CD4-positive, alpha-beta T cell (primary cell): ENCODE measurements at places on chromosomes 16 and 17.

GRCh38 chr16:67395458-67396158, 2.3 kb upstream of the TPPP3 start:
- DNase-seq, result no peak

GRCh38 chr17:50157891-50158290, 7.4 kb upstream of the PPP1R9B start:
- DNase-seq, result no peak

DNA sequence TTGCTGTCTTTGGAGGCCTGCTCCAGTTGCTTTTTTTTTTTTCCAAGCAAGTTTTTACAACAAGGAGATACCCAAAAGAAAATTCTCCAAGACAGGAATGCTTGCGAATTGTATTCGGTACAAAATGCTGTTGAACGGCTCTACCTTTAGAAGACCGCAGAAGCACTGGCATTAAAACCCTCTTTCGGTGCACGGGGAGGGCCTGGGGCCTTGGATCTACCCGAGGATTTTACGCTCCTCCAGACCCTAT, 1.3 kb upstream of the HELZ start:
- DNase-seq, result no peak

GRCh38 chr17:7046127-7046724, 2.3 kb upstream of the SLC16A11 start:
- DNase-seq, result no peak

DNA sequence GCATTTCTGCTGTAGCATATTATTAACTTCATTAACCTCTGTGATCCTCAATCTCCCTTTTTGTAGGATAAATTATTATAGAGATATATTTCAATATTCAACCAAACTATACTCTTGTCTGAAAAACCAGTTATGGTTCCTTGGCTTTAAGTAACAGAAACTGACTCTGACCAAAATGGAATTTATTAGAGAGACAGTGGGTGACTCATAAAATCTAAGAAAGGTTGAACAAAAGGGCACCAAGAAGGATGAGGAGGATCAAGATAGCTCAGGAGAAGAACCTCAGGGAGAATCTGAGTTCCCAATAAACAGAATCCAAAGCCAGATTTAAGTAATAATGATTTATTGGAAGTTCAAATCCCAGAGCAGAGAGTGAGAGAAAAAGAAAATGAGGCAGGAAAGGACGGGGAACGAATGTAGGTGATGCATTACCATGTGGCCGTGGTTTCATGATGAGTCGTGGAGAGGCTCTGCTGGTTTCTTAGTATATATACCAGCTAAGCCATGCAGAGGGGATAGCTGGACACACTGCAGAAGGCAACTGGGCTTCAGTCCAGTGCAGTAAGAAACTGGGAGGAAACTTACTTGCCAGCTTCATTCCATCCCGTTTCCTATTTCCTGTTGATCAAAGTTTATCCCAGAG, 151.5 kb upstream of the GOT2 start:
- DNase-seq, result no peak

GRCh38 chr16:48537275-48537674, 72.7 kb downstream of the N4BP1 start:
- no peak for DNase-seq

GRCh38 chr17:19281161-19281560, 44.0 kb downstream of the EPN2 start:
- no peak for DNase-seq

DNA sequence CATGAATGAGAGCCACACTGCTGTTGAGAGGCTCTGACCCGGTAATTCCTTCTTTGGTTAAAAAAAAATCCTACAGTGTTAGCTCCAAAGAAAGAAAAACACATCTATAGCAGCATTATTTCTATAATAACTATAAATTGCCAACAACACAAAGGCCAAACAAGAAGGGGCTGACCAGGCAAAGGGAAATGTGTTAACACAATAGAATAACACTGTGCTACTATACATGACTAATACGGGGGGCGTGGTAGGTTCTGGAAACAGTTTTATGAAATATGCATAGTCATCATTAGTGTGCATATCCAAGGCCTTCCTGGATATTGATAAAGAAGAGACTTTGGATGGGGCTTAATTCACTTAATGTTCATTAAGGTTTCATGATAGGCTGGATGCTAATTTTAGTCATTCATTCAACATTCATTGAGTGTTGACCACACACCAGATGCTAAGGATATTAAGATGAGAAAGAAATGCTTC, 50.0 kb upstream of the CCL1 start:
- no peak for DNase-seq

DNA sequence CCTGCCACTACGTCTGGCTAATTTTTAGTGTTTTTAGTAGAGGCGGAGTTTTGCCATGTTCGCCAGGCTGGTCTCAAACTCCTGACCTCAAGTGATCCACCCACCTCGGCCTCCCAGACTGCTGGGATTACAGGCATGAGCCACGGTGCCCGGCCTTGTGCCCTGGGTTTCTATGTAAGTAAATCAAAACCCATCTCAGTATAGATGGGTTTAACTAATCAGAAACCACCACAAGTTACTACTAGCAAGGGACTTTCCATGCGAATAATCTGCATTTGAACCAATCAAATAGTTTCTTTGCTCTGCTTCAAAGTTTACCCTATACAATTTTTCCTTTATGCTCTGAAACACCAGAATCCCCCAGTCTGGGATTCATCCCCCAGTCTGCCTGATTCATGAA, 16.5 kb upstream of the EIF1 start:
- DNase-seq, result no peak

DNA sequence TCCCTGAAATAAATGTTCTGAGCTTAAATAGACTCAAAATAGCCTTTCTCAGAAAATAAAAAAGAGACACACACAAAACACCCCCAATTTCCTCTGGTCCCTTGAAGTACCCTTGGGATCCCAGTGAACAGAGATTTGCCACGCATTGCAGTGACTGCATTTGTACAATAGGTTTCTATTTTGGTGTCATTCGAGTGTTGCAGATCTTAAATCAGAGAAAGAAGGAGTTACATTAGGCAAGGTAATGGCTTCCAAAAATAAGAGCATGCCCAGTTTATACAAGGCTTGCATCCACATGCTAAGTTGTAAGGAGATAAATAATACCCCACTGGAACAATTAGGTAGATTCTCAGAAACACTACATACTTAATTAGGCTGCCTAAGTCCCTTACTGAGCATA, 2.2 kb downstream of the TOX3 start:
- DNase-seq, result no peak

- DNase-seq, result peak; percentile 70
These were observed at the start of gene EVI2A for GRCh38 chr17:31321481-31321880. EVI2A (minus strand) TSS chr17:31321622; CDS start chr17:31319013, 2,609 bp downstream.
